ENCODE measurements at places on chromosomes 1 and 21.

- no peak for ATAC-seq
Measured at GRCh38 chr1:54122135-54122751, 30.6 kb downstream of the CDCP2 start.

- no peak for ATAC-seq
Measured at GRCh38 chr1:226482196-226482595, 66.4 kb upstream of the STUM start.

DNA sequence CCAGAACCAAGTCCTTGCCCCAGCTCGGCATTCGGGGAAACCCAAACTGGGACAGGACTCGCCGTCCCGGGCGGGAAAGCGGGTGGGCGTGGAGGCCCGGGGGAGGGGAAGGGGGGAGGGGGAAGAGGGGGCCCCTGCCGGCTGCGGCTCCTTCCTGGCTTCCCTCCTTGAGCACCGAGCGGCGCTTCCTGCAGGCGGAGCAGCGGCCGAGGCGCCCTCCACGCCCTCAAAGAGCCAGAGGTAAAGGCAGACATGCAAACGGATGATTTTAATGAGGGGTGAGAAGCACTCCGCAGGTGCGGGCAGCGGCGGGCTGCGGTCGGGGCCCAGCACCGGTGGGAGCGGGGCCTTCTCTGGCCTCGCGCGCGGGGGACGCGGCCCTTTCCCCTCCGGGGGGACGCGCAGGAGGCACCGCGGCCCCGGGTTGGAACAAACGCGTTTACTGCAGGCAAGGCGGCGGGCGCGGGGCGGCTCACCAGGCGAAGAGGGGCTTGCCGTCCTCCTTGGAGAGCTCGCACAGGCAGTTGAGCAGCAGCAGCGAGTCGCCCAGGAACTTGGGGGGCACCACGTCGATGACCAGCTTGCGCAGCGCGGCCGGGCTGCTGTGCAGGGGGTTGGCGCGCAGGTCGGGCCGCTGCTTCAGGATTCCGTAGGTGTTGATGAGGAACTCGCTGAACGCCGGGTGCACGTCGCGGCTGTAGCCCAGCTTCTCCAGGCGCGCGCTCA lies 5.7 kb upstream of the FTCD start:
- no peak for ATAC-seq

- ATAC-seq, result no peak
Measured at GRCh38 chr1:96538883-96539282, 182.7 kb upstream of the PTBP2 start.

DNA sequence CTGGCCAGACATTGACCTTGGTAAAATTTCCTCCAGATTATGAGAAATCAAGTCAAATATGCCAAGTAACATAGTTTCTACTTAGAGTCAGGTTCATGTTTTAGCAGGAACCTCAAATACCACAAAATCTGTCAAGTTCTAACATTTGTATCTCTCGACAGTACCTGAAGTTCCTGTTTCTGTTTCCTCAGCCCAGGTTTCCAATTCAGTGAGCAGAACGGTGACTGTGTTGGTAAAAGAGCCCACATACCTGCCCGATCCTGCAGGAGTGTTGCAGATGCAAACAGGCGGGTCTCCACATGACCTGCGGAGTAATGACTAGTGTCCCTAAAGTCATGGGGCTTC lies 57.9 kb upstream of the LGALS8 start:
- ATAC-seq, result peak; percentile 54

GRCh38 chr1:232667778-232668165 lies 37.8 kb upstream of the SIPA1L2 start:
- ATAC-seq, result no peak

- ATAC-seq, result no peak
Measured at GRCh38 chr1:219365451-219365850, 191.8 kb downstream of the LYPLAL1 start.

- ATAC-seq, result peak; percentile 50
Measured at GRCh38 chr1:233620065-233620464, 6.2 kb downstream of the KCNK1 start.

- ATAC-seq, result no peak
Measured at GRCh38 chr1:211603191-211603701, 24.3 kb upstream of the SLC30A1 start.

- ATAC-seq, result no peak
Measured at GRCh38 chr1:232673256-232673655, 43.3 kb upstream of the SIPA1L2 start.

GRCh38 chr21:39674801-39675200 lies 62.1 kb downstream of the B3GALT5 start:
- ATAC-seq, result no peak

DNA sequence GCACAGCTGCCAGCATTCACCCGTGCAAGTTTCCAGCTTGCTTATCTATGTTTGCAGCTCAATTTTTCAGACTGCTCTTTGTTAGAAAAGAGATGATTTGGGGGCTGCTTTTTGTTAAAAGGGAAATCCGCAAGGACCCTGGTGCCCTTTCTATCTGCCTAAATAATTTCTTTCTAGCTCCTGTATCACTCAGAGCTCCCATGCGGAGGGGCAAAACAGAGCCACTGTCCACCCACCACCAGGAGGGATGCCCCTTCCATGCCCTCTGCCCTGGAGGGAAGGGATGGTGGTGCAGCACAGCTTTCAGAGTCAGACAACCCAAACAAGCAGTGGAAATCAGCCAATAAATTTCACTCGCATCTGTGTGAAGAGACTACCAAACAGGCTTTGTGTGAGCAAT lies 13.9 kb upstream of the SLC5A9 start:
- ATAC-seq, result no peak

GRCh38 chr1:115090540-115090939 lies 1.2 kb upstream of the TSPAN2 start:
- peak; percentile 1 for ATAC-seq

GRCh38 chr1:41905093-41905675 lies 13.5 kb downstream of the HIVEP3 start:
- ATAC-seq, result no peak

DNA sequence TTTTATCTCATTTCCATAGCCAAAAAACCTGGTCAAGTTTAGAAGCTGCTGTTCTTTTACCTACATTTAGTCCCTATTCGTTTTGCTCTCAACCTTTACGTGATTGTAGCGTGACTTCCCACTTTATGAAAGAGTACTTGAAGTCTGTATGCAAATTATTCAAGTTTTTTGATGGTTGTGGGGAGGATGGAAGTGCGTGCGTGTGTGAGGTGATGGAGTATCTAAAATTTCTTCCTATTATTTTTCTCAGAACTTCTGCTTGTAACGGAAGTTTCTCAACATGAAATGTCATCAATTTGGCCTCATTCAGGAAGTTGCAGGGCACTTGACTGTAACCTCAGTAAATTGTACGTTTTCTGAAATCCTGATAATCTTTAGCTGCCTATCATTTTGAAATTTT lies 64.0 kb downstream of the SAMSN1 start:
- peak; percentile 80 for ATAC-seq

DNA sequence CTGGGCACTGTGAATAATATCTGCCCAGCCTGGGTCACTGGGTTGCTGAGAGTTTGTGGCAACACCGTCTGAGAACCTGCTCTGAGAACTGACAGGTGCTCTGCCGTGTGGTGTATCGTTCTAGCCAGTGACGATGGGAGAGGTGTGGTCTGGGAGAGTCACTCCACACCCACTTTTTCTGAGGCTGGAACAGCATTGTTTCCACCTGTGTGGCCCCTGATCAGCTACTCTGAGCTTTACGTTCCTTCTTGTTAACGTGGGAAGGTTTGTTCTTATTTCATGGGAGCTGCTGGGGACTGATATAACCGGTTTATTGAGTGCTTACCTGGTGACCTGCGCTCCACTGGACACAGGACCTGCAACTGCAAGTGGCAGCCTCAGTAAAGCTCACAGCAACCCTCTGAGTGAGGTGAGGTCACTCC lies 34.8 kb upstream of the TENT5C start:
- ATAC-seq, result no peak

GRCh38 chr21:31184459-31184858 lies 146.2 kb upstream of the KRTAP19-8 start:
- peak; percentile 70 for ATAC-seq

GRCh38 chr1:108830119-108831008 lies 26.5 kb downstream of the AKNAD1 start:
- ATAC-seq, result peak; percentile 28

GRCh38 chr1:88803444-88803843 lies 87.9 kb downstream of the GTF2B start:
- no peak for ATAC-seq

- ATAC-seq, result no peak
Measured at GRCh38 chr21:33731447-33731846, 89.1 kb downstream of the ITSN1 start.

GRCh38 chr1:49333906-49334305 lies 557.2 kb upstream of the BEND5 start:
- no peak for ATAC-seq

DNA sequence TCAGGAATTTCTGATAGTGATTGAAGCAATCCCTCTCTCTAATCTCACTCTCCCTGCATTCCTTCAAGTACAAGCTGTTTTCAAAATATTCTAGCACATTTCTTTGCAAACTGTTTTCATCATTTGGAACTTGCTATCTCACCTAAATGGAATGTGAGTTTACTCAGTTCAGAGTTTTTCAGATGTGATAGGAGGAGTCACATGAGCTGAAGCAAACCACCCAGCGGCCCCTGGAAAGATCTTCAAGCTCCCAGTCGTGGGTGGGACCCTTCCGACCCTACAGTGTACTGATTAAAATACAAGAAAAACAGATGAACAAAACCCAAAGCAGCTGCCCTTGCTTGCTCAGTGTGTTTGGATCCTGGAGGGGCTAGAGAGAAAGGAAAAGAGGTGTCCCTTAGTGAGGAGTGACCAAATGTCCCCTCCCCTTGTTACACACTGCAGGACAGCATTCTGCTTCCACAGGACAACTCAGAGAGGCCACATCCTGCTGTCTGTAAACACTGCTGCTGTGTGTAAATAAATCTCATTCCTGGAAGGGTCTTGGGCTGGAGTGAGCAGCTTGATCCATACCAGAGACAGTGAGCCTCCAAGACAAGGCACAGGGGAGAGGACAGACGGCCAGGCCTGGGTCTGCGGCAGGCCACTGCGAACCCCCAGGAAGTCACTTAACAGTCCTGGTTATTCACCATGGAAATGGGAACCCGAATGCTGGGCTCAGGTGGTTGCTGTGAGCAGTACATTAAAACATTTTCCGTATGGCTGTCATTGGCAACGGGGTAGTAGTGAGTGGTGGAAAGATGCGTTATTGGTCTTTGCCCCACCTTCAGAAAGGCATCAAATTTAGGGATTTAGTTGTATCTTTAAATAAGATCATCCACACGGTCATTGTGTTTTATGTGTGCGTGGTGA lies 229.2 kb downstream of the RHOU start:
- no peak for ATAC-seq

DNA sequence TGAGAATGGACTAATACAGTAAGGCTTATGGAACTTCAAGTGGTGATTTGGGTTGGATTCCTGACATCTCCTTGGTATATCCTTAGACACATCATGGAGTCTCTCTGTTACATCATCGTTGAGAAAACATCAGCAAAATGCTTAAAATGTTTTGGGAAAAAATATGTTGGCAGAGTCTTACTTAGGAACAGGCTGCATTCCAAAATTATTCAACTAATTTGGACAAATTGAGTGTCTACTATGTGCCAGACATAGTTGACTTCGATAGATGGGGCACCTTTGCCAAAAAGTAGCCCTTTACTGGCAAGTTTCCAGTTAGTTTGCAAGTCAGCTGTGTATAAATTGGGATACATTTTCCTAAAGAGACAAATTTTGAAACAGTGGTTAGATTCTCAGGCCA lies 253.4 kb upstream of the ST6GALNAC5 start:
- ATAC-seq, result no peak

DNA sequence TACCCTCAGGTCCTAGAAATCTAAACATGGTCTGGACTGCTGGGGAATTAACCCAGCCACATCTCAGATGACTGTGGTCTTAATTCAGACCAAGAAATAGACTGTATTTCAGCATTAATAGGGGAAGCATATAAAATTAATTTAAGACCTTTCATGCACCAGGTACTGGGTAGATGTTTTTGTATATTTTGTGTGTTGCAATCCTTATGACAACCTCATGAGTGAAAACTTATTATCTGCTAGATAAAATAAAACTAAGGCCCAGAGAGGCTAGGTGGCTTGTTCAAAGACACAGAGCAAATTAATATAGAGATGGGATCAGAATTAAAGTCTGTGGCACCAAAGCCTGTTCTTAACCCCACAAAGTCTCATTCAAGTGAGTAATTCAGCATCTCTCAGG lies 40.1 kb downstream of the OPTC start:
- no peak for ATAC-seq

DNA sequence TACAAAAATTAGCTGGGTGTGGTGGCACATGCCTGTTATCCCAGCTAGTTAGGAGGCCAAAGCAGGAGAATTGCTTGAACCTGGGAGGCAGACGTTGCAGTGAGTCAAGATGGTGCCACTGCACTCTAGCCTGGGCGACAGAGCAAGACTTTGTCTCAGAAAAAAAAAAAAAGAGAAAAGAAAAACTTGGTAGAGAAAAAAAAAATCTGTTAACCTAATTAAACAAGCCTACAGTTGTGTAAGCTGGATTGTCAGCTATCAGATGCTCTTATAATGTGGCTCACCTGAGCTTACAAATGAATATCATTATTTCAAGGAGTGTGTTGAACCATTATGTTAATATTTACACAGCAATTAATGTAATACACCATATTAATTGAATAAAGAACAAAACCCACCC lies 26.4 kb upstream of the EYA3 start:
- no peak for ATAC-seq

DNA sequence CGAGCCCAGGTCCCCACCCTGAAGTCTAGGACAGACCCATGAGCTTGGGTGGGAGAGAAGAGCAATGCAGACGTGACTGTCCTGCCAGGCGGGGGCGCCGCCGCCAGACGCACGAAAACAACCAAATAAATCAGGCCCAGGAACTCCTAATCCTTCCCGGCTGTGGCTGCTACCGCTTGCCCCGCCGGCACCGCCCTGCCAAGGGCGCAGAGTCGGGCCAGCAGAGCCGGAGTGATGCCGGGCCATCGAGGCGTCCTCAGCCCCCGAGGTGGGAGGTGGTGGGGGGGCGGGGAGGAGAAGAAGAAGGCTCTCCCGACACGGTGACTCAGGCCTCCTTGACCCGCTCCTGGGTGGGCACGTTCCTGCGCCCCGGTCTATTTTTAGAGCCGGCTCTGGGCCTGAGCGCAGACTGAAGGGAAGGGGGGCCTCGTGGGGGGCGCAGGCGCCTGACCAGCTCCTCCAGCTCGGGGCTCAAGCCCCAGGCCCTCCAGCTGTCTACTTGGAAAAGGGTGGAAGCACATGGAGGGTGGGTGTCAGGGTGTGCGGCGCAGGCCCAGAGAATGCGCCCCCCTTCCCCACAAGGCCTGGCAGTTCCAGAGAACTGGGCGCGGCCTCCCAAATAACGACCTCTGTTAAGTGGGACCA lies 10.7 kb upstream of the COL16A1 start:
- ATAC-seq, result peak; percentile 35

GRCh38 chr1:37560401-37561132 lies 3.8 kb downstream of the DNALI1 start:
- ATAC-seq, result no peak

GRCh38 chr1:171753685-171754352 lies 12.0 kb upstream of the VAMP4 start:
- ATAC-seq, result no peak

DNA sequence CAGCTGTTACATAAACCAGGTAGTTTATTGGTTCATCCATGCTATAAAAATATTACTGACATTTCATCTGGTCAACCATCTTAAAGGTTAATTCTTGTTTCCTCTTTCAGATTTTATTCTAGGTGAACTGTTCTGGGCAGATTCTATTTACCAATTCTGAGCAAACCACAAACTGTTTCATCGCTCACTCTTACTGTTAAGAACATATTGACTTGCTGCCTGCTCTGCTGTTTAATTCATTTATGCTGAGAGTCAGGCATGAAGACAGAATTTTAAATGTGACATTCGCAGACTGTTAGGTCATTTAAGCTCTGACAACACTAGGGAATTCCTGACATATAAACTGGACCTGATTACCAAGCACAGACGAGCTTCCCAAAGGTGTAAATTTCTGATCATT lies 98.3 kb downstream of the PIGK start:
- no peak for ATAC-seq
